H1 (cell line): ENCODE measurements at places on chromosomes 6 and 20.

DNA sequence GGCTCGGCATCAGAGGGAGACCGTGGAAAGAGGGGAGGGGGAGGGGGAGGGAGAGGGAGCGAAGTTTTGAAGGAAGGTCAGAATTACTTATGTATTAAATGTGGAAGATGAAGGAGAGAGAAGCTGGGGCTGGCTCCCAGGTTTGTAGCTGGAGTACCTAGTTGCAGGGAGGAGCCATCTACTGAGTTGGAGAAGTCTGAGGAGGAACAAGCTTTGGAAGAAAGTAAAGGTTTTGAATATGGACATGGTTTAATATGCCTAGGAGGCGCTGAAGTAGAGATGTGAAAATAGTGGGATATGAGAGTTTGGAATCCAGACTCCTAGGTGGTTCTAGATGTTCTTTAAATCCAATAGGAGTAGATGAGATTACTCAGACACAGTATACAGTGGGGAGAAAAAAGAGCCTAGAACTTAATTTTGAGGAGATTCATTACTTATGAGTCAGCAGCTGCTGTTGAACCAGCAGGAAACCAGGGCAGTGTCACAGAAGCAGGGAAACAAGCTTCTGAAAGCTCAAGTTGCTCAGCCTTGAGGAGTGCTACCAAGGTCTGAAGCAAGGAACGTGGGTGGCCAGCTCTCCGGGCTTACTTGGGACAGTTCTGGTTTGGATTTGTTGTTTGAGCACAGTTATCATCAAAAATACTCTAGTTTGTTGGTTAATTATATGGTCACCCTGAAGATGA is 149.3 kb downstream of the UTRN start:
- no peak for DNase-seq

- no peak for DNase-seq
These were observed 622 bp downstream of the MAFB start for GRCh38 chr20:40688129-40689099.

GRCh38 chr6:8736156-8736895 is 301.0 kb upstream of the SLC35B3 start:
- DNase-seq, result no peak

DNA sequence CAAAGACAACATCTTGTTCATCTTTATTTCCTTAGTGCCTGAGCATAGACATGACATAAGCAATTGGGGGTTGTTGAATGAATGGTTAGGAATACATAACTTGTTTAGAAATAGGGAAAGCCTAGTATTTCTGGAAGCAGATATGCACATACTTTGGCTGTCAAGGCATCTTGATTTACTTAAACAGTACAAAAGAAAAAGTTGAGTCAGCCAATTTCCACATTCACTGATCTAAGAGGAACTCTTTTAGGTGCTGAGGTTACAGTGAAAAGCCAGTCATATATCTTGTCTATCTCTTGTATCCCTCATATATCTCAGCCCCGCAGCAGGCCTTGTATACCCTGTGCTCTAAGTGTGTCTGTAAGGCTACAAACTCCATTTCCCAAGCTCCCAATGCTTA is 11.6 kb downstream of the ZKSCAN4 start:
- DNase-seq, result no peak

DNA sequence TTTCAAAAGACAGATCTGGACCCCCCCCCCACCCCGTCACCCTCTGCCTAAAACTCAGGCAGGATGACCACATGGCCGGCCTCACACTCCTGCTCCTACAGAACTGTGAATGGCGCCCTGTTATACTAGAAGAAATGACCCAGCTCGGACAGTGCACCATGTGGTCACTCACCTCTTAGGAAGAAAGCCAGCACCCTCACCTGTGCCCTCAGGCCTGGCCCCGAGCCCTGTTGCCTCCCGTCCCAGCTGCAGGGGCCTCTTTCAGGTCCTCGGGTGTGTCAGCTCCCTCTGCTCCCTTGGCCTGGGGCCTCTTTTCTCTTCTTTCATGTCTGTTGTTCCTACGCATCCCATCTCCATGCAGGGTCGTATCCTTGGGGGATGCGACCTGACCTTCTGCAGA is 23.7 kb downstream of the OSBPL2 start:
- no peak for DNase-seq

- DNase-seq, result no peak
These were observed 29.3 kb downstream of the PPARD start for GRCh38 chr6:35371494-35372262.

GRCh38 chr6:113694278-113695077 is 162.7 kb upstream of the MARCKS start:
- no peak for DNase-seq

- no peak for DNase-seq
These were observed 15.8 kb downstream of the REPS1 start for GRCh38 chr6:138972226-138972665.

DNA sequence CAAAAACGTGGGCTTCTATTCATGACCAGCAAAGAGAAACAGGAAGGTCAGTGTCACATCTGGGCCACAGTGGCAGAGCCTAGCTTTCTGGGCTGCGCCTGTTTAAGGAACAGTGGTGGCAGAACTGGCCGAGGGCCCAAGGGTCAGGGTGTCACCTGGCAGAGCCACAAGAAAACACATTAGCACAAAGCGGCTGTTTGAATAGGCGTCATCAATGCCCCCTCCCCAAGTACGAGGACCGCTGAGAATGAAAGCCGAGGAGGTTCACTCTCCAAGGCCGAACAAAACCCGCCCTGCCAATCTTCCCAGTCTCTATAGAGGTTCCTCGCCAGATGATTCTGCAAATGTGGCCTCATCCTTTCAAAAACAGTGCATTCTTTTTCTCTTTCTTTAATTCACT is 125.2 kb upstream of the TRAF3IP2 start:
- no peak for DNase-seq

DNA sequence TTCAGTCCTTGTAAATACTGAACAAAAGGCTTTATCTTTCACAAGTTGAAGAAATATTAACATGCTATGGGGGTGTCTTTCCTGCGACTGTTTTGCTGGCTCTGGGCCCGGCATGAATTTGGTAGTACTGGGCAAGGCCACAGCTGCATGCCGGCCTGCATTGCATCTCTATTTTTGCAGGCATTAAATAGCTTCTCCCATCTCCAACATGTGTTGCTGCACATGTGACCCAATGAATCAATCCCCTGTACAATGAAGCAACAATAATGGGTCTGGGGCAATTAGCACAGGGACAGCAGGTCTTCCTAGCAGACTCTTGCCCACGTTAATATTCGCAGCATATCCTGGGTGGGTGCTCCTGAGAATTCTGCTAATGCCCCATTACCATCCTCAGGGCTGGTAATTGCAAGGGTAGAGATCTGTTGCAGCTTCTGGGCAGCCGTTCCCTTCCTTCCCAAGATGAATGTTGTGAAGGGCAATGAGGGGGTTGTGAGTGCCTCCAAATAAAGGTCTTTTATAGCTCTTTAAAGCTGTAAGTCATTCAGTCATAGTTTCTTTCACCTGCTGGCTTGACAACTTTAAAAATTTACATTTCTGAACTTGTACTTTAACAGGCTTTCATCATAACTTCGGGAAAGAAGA is 24.3 kb upstream of the CDYL start:
- no peak for DNase-seq

DNA sequence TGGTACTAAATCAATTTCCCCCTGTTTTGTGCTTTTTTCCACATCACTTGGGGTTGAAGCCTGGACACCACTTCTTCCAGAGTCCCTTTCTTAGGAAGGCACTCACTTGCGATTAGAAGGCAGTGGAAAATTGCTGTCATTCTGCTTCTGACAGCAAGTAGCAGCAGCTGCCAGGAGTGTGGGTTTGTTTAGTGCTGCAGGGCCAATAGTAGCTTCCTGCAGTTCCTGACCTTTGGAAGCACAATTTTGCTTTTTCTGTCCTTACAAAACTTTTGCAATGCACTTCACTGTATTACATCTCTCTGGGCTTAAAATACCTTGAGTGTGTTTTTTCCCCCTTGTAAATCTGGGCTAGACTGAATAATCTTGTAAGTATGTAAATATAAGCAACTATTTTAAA is 12.5 kb upstream of the HLA-DRA start:
- DNase-seq, result no peak

GRCh38 chr6:70398783-70399728 is 14.3 kb upstream of the FAM135A start:
- DNase-seq, result no peak

DNA sequence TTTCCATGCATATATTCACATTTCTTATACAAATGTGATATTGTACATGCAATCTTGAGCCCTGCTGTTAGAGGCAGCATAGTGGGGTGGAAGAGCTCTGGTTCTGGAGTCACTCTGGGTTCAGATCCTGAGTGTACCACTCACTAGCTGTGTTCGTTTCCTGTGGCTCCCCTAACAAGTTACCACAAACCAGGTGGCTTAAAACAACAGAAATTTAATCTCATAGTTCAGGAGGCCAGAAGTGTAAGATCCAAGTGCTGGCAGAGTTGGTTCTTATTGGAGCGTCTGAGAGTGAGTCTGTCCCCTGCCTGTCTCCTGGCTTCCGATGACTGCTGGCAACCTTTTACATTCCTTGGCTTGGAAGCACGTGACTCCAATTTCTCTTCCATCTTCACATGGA is 115.6 kb downstream of the MAP3K7 start:
- DNase-seq, result no peak

- DNase-seq, result no peak
These were observed 89.2 kb upstream of the RNF217 start for GRCh38 chr6:124873066-124873410.

DNA sequence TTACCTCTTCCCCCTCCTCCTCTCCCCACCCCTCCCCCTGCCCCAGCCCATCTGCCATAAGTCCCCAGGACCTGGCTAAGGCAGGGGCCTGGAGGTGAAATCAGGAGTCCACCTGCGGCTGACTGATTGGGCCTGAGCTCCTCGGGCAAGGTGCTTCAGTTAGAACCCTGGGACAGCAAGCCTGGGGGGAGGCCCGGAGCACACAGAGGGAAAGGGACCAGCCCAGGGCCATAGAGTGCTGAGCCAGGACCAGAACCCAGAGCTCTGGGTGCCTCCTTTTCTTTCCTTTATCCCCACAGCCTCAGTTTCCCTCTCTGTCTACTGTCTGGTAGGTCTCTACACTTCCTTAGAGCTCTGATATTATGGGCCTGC is 35.7 kb upstream of the VEGFA start:
- DNase-seq, result no peak

GRCh38 chr6:217048-217659 is 75.1 kb upstream of the DUSP22 start:
- DNase-seq, result peak; percentile 90

GRCh38 chr6:36594816-36595643 is 868 bp downstream of the SRSF3 start:
- DNase-seq, result no peak

GRCh38 chr20:51678026-51678697 is 90.0 kb downstream of the ATP9A start:
- no peak for DNase-seq

GRCh38 chr6:90004511-90004910 is 110.2 kb downstream of the GJA10 start:
- no peak for DNase-seq

DNA sequence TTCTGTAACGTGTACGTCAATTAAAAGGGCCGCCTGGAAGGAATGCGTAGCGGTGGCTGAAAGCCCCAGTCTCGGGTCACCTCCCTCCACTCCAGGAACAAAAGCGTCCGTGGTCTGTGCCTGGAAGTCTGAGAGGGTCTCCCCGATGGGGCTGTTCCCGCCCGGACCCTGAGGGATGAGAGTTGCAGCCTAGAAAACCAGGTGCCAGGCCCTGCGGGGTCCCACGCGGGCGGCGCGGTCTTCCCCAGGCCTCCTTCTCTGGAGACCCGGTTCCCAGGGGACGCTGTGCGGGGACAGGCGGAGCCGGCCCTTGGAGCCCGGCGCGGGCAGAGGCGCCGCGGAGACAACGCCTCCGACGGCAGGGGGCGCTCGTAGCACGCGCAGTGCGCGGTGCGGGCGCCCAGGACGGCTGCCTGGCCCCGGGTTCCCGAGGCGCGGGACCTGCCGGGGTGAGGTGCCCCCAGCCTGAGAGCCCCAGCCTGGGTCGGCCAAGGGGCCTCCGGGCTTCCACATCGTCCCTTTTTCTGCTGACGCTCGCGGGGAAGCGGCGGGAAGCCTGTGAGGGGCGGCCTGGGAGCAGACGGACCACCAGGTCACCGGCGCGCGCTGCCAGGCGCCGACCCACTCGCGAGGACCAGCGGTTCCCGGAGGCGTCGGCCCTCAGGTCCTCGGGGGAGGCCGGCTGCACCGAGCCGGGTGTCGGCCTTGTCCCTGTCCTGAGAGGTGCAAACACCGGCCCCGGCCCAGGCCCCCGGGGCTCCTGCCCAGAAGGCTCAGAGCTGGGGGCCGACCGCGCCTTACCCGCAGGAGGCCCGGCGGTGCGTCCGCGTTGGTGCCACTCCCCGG is 5.3 kb upstream of the FOXC1 start:
- peak; percentile 93 for DNase-seq

DNA sequence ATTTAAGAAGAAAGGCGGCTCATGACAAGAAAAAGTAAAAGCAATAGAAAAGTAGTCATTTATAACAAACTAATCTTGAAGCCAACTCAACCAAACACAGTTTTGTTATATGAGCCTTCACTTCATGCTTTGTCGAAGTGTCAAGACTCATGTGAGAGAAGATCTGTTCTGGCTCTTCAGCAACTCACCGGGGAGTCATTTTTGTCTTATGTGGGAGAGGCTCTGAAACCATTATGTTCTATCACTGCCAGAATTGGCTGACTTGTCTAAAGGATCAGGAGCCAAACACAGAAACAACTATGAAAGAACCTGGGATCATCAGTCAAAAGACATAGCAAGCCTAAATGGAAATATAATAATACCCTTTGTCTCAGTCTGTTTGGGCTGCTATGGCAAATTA is 105.2 kb downstream of the CDK19 start:
- no peak for DNase-seq

- DNase-seq, result no peak
These were observed 175.7 kb downstream of the REV3L start for GRCh38 chr6:111307275-111307858.

DNA sequence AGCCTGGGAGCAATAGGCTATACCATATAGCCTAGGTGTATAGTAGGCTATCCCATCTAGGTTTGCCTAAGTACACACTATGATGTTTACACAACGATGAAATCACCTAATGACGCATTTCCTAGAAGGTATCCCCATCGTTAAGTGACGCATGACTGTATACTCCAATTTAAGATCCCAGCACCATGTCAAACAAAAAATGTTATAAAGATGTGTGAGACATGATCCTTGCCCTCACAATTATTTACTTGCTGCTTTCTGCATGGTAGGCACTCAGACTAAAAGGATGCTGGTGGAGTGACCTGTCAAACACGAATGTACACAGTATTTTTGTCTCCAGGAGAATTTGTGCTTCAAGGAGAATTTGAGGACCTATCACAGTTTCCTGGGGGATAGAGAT is 32.3 kb downstream of the SNAP25 start:
- no peak for DNase-seq

GRCh38 chr6:41937472-41937860 is 4.1 kb downstream of the CCND3 start:
- no peak for DNase-seq

GRCh38 chr6:161038229-161039031 is 46.9 kb downstream of the MAP3K4 start:
- DNase-seq, result no peak

- DNase-seq, result no peak
These were observed 548.6 kb upstream of the BTBD3 start for GRCh38 chr20:11368965-11369711.

GRCh38 chr20:62032609-62033368 is 32.9 kb downstream of the TAF4 start:
- no peak for DNase-seq

- no peak for DNase-seq
These were observed 16.7 kb downstream of the RAET1E start for GRCh38 chr6:149881066-149881766.

- DNase-seq, result no peak
These were observed 49.3 kb upstream of the KIF13A start for GRCh38 chr6:18036781-18037180.

GRCh38 chr6:106535012-106535411 is 94.3 kb downstream of the RTN4IP1 start:
- DNase-seq, result no peak

GRCh38 chr6:8705435-8706020 is 270.2 kb upstream of the SLC35B3 start:
- DNase-seq, result no peak
